GM23338 (cell line): ENCODE measurements at places on chromosomes 2 and 18. TPM values are rescaled to one million over a fixed set of nuclear protein-coding genes. Genes with fewer than 3 reads are reported as not detected.
A peak's percentile ranks its signal among the peaks of the same experiment; 100 is the strongest.

- H3K27ac ChIP-seq: no peak overlapping the region
- H3K4me1 ChIP-seq: no peaks in the 10 kb centered on the region
- H3K27me3 ChIP-seq: peaks cover 16% of the 10 kb centered on the region
- DNase-seq: no peak
Measured at GRCh38 chr2:178066890-178067669, 5.5 kb downstream of the PDE11A start.

DNA sequence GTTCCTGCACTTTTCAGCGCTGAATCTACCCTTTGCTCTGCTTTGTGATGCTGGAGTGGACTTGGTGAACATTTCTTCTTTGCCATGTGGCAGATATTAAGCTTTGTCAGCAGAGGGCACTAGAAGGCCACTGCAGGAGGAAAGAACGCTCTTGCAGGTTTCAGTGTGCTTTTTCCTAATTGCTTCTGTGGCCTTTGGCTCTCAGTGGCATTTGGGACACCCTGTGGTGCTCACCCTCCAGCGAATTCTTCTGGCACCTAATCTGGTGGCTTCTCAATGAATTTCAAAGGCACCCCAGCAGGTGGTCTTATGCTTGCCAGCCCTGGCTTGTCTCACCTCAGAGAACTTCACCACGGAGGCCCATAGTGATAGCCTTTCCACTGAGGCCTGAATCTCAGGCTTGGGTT, 146.7 kb downstream of the MYO3B start:
- no peaks in the 10 kb centered on the region; the same call in none of the 2 replicates for H3K4me1 ChIP-seq
- H3K27me3 ChIP-seq: no peaks in the 10 kb centered on the region
- peak; percentile 86 for DNase-seq
- H3K27ac ChIP-seq: no peak overlapping the region
- no peaks in the 10 kb centered on the region; the same call in 1 of the 2 replicates for H3K36me3 ChIP-seq

DNA sequence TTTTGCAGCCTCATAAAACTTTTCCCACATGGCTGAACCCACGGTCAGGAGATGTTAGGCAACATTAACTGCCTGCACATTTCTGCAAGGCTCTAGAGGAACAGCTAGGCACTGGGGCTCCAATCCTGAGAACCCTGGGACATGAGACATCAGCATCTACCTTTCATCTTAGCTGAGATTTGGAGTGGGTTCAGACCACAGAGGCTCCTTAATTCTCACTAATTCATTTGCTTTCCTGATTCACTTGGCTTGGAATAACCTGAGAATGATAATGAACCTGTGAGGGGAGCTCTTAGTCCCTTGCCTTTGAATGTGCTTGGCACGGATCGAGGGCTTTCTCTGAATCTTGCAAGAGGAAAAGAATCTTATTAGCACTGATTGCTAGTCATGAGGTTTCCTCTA, 266.2 kb downstream of the FIGN start:
- H3K27me3 ChIP-seq: no peaks in the 10 kb centered on the region
- H3K36me3 ChIP-seq: no peaks in the 10 kb centered on the region
- no peak overlapping the region for H3K4me3 ChIP-seq
- peaks cover 5% of the 10 kb centered on the region; the same call in 1 of the 2 replicates for H3K4me1 ChIP-seq
- DNase-seq: peak; percentile 47

DNA sequence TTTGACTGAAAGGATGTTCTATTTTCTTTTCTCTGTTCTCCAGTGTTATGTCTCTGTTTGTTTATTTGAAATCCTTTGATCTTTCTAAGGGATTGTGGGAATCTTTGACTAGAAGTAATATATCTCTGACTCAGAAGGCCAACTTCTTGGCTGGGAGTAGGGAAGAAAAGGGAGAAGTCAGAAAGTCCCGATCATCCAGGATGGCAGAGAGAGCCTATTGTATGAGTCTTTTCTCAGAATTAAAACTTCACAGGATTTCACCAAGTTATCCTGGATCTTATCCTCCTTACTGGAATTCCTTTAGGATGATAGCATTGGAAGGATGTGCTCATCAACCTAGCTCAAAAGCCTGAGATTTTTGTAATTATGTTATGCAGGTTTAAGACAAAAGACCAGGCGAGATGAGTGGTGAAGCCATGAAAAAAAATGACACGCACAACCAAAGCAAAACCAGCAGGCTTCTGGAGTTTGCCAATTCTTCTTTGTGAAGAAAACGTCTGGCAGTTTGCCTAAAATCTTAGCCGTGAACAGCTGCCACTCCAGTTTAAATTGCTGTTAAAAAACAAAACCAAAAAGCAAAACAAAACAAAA, 383.6 kb upstream of the SMIM21 start:
- H3K27me3 ChIP-seq: no peaks in the 10 kb centered on the region
- no peak for DNase-seq
- H3K4me3 ChIP-seq: no peak overlapping the region
- H3K4me1 ChIP-seq: no peaks in the 10 kb centered on the region; the same call in 1 of the 2 replicates
- no peaks in the 10 kb centered on the region for H3K36me3 ChIP-seq
- H3K27ac ChIP-seq: no peak overlapping the region

Gene B3GNT7
- total RNA-seq: 78.1 and 89.4 TPM in 2 replicates
